ENCODE measurements at places on chromosomes 5 and 9.

DNA sequence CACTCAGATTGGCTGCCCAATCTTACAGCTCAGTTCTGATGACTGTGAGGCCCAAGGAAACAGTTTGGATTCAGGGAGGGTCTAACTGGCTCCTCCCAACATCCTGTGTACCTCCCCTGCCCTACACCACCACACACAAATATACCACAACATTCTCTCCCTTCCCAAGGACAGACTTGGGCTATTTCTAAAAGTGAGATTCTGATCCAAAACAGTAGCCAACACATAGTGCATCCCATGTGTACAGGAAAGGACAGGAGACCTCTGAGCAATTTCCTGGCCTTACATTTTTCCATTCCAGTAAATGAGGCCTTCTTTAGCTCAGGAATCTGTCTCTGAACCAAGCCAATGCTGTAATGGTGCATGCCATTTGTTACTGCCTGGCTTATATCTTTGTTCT is 20.8 kb downstream of the ZNF366 start:
- peak; percentile 71 for ATAC-seq

DNA sequence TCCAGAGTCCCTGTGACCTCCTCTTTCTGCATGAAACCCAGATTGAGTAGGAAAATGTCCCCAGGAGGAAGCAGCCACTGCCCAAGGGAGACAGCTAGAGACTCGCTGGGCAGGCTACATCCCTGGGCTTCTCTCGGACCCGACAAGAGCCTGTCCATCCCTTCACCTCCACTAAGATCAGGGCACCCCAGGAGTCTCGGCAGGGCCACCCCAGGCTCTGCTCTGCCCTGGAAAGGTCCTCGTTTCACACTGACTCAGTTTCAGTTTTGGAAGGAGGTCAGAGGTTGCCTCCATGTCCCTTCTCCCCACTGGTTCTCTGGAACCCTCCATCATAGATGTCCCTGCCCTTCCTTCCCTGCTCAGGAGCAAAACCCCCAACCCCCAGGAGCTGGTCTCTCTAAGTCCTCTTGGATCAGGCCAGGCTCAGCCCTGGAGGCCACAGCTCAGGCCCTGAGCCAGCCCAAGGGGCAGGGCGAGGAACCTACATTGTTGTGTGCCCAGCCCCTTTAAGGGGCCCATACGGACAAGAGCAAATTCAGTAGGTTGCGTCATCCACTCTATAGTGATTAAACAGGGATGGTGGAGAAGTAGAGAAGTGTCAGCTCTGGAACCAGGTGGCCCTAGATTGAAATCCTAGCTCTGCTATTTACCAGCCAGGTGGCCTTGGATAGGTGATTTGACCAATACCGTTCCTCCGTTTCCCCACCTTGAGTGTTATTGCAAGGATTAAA is 37.4 kb downstream of the C9orf50 start:
- no peak for ATAC-seq

DNA sequence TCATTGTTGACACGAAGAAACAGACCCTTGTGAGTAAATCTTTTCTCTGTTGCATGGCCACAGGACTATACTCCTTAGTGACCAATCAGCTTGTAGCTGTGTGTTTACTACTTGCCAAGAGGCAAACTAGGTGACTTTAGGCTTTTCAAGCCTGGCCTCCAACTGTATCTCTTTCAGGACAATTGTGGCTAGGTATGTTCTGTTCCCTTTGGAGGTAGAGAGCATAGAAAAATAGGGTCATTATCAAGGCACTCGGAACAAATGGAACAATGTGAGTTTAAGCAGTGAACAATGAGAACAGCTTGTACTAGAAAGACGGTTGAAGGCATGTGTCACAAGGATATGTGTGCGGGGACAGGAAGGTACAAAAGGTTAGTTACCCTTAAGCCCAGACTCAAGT is 48.1 kb downstream of the SLC46A2 start:
- ATAC-seq = no peak

GRCh38 chr5:33465120-33465519 is 24.4 kb downstream of the TARS1 start:
- ATAC-seq = no peak

- no peak for ATAC-seq
Observed at GRCh38 chr5:127396490-127397155, 106.0 kb downstream of the MEGF10 start.

DNA sequence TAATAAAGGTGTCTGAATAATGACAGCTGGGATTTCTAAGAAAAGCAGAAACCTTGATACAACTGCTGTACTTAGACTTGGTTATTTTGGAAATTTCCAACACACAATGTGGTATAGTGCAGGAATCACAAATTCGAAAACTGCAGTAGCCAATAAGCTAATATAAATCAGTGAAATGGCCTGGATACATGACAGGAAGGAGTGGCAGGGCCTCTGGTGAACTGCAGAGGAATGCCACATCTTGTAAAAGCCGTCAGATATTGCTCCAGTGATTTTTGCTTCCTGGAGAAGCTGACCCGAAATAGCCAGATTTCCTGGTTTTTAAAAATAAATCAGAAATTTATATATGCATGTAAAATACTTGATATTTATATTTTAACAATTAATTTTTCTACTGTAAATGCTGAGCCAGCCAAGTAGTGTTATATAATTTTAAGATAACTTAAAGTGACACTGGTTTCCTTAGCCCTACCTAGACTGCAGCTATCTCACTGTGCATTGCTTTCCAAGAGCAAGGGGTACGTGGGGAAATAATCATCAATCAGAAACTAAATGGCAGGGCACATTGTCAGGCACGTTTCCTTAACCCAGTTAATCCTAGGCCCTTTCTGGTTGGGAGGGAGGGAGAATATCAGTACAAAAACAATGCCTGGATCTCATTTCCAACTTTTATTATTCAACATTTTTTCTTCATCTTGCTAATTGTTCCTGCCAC is 182.4 kb downstream of the RASEF start:
- ATAC-seq = no peak

DNA sequence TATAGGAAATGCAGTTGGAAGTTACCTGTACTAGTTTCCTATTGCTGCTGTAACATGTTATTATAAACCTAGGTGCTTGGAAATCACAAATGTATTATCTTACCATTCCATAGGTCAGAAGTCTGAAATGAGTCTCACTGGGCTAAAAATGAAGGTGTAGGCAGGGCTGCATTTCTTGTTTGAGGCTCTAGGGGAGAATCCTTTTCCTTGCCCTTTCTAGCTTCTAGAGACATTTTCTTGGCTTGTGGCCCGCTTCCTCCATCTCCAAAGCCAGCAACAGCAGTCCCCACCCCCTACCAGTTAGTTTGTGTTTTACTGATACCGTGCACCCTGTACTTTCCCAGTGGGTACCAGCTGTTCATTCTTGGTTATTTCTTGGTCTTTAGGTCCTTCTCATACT is 153.3 kb downstream of the SLF1 start:
- no peak for ATAC-seq

DNA sequence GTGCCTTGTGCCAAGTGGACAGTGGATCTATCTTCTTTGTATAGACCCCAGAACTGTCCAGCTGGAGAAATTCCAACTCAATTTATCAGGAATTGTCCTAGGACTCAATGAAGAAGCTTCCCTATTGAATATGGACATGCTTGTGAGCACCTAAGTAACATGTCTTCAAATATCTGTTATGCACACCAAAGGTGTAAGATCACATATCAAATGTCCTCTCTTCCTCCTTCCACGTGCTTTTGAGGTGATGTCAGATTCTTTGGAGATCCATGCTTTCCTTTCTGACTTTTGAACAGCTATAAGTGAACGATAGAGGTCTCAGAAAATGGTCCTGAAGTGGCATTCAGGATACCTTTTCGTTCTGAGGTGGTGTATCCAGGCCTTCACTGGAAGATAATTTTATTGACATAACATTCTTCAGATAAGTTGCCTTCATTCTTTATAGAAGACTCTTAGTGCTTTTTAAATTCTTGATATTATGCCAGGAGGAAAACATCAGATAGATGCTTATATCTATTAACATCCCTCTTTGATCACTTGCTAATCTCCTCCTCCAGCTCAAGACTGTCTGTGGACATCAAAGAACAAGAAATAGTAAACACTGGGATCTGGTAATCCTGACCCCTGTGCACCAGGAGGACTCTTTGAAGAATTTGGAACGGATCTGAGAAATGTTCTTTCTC is 246.4 kb downstream of the SMARCA2 start:
- no peak for ATAC-seq

DNA sequence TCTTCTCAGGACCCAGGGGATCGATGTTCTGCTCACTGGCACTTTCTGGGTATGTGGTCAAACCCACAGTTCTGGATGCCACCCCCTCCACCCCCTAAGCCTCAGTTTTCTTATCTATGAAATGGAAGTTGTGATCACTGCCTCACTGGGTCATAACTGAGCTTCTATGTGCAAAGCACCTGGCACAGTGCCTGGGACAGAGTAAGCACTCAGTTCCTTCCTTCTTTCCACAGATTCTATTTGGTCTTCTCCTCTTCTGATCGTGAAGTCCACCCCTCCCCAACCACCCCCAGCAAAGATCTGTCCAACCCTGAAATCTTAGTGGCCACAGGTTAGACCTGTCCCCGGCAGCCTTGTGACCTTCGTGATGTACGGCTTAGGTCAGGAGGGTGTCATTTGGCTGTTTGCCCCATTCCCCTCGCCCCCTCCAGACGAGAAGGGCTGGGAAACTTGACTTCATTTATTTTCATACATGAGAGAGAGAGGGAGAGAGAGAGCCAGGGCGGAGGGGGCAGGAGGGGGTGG is 181.4 kb downstream of the FGF18 start:
- no peak for ATAC-seq

DNA sequence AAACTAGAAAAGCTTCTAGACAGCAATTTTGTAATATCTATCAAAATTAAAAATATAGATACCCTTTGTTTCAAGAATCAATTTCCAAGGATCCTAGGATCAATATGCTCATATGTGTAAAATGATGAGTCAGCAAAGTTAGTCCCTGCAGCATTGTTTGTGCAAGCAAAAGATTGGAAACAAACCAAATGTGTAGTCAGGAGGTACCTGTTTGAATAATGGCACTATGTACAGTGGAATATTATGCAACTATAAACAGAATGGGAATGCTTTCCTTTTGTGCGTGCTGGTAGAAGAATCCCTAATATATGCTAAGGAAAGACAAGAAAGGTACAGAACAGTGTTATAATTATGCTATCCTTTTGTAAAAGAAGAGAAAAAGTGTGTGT is 58.5 kb upstream of the PJA2 start:
- no peak for ATAC-seq

- ATAC-seq = peak; percentile 20
Observed at GRCh38 chr5:1011226-1011631, 2.6 kb downstream of the NKD2 start.

DNA sequence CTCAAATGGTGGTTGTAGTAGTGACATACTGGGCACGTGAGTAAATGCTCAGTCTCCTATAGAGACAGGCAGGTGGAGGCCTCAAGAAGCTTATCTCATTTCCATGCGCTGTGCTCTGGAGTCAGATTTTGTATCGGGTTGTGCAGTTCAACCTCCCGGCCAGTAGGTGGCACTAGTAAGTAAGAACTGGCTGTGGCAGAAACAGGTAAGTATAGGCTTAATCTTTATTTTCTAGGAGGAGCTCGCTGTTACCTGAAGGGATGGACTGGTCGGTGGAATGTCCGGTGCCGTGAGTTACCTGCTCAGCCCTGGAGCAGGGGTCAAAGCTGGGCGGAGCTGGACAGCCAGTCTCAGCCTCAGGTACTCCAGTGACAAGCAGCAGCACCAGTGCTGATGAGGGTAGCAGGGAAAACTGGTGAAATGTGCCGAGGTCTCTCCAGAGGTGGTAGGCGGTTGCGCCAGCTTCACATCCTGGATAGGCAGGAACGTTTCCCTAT is 880.1 kb upstream of the SEMA6A start:
- no peak for ATAC-seq

DNA sequence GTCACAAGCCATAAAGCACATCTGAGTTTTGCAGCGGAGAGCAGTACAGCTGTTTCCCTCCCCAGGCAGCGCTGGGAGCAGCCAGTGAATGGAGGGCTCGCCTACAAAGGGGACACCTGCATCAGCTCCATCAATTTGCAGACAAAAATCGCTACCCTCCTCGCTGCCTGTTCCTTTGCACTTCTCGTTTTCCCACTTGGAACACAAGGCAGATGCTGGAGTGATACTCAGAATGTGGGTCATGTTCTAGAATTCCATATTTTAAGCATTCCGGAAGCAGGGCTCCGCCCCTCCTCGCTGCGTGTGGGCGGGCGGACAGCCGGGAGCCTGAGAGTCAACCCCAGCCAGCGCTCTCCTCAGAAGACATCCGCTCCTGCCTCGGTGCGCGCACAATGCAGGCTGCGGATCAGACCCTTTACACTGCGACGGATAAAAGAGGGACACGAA is 92.1 kb downstream of the LMNB1 start:
- ATAC-seq = peak; percentile 80

GRCh38 chr5:158301186-158301585 is 442.2 kb upstream of the CLINT1 start:
- ATAC-seq = no peak

DNA sequence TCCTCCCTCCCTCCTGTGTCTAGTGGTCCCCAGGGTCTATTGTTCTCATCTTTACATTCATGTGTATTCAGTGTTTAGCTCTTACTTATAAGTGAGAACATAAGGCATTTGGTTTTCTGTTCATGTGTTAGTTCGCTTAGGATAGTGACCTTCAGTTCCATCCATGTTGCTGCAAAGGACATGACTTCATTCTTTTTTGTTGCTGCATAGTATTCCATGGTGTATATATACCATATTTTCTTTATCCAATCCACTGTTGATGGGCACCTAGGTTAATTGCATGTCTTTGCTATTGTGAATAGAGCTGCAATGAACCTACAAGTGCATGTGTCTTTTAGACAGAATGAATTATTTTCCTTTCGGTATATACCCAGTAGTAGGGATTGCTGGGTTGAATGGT is 46.8 kb downstream of the FYB1 start:
- no peak for ATAC-seq

GRCh38 chr9:91033797-91034196 is 232.2 kb downstream of the SYK start:
- ATAC-seq = no peak

DNA sequence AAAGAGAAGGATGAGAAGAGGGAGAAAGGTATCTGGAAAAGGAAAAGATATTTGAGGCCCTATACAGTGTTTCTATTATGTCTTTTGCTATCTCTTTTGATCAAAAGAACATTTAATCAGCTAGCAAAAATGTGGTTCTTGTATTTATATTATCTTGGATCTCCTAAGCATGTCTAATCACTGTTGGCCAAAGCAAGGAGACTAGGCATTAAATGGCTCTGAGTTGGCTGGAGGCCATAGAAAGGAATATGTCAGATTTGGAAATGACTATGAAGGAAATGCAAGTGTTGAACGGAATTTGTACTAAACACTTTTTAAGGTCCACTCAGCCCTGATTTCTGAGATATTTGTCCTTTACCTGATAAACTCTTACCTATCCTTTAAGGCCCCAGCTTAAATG is 22.4 kb upstream of the THG1L start:
- peak; percentile 53 for ATAC-seq

GRCh38 chr9:70502690-70503089 is 88.2 kb upstream of the KLF9 start:
- no peak for ATAC-seq

- ATAC-seq = no peak
Observed at GRCh38 chr5:179873588-179874110, 15.0 kb upstream of the MRNIP start.

DNA sequence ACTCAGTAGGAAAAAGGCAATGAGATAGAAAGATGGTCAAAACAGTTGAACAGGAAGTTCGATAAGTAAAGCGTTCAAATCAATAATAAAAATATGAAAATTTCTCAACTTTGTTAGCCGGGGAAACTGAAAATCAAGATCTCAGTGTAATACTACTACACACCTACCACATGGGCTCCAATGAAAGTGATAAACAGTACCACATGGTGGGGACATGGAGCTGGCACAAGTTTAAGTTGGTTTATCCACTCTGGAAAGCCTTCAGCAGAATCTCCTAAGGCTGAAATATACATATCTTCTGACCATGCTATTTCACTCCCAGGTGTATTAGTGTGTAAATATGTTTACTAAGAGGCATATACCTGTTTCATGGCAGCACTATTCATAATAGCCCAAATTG is 126.8 kb downstream of the NXNL2 start:
- ATAC-seq = 0 out of 3 replicates have a peak, but pooled peaks have one; percentile 43

Data from SK-N-SH treated with all-trans-retinoic acid at 6 μM for 48 hours (cell line).